ENCODE measurements at places on chromosomes 5 and 9.
A peak's percentile ranks its signal among the peaks of the same experiment; 100 is the strongest.

- H3K27me3 ChIP-seq = no peaks in the 10 kb centered on the region
- H3K36me3 ChIP-seq = no peaks in the 10 kb centered on the region
- no peaks in the 10 kb centered on the region for H3K4me1 ChIP-seq
- no peak for DNase-seq
- no peak overlapping the region for H3K4me3 ChIP-seq
Measured at GRCh38 chr9:108800632-108801099, 55.1 kb downstream of the ACTL7B start.

DNA sequence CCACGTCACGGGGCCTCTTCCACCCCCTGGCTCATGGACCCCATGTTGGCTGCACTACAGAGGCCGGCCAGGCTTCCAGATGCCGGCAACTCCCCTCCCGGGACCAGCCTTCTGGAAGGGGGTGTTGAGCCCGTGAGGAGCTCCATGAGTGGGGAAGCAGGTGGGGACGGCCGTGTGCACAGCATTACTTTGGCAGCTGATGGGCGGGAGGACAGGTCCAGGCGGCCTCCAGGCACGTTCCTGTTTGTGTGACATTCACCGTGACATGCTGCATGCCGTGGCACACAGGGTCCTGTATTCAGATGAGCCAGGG lies 29.1 kb upstream of the ABO start:
- H3K4me3 ChIP-seq = no peak overlapping the region
- H3K27ac ChIP-seq = no peak overlapping the region
- DNase-seq = no peak
- no peaks in the 10 kb centered on the region for H3K27me3 ChIP-seq
- H3K36me3 ChIP-seq = no peaks in the 10 kb centered on the region

DNA sequence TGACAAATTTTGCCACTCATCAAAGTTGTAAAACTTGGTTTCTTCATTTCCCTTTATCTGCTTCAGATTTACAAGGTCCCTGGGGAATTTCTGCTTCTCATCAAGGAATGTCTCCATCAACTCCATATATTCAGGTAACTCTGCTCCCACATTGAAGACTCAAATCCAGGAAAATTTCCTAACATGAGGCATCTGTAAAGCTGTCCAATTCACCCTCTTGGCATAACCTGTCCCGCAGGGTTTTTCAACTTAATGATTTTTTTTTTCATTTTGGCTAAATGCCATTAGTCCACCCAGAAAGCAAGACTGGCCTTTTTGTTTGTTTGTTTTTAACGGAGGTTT lies 50.2 kb upstream of the SLC30A5 start:
- H3K36me3 ChIP-seq = no peaks in the 10 kb centered on the region
- no peak overlapping the region for H3K4me3 ChIP-seq
- H3K27ac ChIP-seq = no peak overlapping the region
- H3K27me3 ChIP-seq = no peaks in the 10 kb centered on the region
- DNase-seq = no peak

GRCh38 chr9:2727374-2727773 lies 10.1 kb downstream of the KCNV2 start:
- no peaks in the 10 kb centered on the region for H3K4me1 ChIP-seq
- no peak overlapping the region for H3K4me3 ChIP-seq
- no peak overlapping the region for H3K27ac ChIP-seq
- no peak for DNase-seq

DNA sequence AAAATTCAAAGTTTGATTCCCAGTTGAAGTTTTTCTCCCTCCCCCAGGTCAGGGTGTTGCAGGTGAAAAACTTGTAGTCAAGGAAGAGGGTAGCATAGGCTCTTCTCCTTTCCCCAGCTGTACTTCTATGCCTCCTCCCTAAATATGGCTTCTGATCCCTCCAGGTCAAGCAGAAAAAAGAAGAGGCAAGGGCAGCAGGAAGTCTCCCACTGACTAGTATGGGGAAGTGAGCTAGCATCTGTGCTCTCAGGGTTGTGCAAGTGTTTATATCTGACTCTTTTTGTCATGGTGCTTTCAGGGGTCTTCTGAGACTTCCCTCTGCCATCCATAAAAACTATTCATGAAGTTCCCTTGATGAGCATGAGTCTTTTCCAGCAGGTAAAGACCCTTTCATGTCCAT lies 76.0 kb downstream of the ATPSCKMT start:
- no peaks in the 10 kb centered on the region for H3K27me3 ChIP-seq
- no peak for DNase-seq
- no peaks in the 10 kb centered on the region for H3K36me3 ChIP-seq
- H3K4me3 ChIP-seq = no peak overlapping the region
- no peaks in the 10 kb centered on the region for H3K4me1 ChIP-seq
- H3K27ac ChIP-seq = no peak overlapping the region

DNA sequence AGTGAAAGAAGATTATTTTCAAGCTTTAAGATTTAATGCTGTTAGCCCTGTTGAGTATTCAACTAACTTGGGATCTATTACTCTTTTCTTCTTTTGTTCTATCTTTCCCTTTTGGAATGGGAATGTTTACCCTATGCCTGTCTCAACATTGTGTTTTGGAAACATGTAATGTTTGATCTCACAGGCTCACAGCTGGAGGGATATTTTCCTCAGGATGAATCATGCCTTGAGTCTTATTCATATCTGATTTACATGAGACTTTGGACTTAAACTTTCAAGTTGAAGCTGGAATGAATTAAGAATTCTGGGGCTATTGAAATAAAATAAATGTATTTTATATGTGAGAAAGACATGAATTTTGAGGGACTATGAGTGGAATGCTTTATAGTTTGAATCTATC lies 607.8 kb upstream of the PTGER4 start:
- no peak overlapping the region for H3K4me3 ChIP-seq
- no peaks in the 10 kb centered on the region for H3K27me3 ChIP-seq
- no peaks in the 10 kb centered on the region for H3K36me3 ChIP-seq
- DNase-seq = no peak
- H3K27ac ChIP-seq = no peak overlapping the region

DNA sequence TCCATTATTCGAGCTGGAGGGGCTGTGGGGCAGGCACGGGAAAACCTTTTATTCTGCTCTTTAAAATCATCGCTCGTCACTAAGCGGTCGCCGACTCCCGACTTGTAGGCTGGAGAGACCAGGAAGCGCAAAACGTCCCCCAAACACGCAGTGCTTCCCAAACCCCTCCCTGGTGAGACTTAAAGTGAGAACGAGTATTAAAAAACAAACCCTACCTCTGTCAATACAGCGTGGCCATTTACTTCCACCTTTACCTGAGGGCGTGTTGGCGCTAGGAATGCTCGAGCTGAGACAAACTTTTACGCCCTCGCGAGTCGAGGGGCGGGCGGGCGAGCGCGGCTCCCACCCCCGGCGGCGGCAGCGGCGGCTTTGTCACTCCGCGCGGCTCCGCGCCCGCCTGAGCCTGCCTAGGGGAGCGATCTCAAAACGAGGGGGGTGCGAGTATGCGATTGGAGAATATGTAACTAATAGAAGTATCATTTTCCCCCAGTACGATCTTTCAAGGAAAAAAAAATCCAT lies at the start of gene NR2F1-AS1:
Gene NR2F1-AS1, minus strand, starts transcription at position 293 of the 519 bp plus-strand sequence.
- H3K36me3 ChIP-seq = no peaks in the 10 kb centered on the region
- H3K4me1 ChIP-seq = peaks cover 52% of the 10 kb centered on the region
- H3K27me3 ChIP-seq = peaks cover 64% of the 10 kb centered on the region
- peak within 1 kb of the TSS; percentile 39 for H3K4me3 ChIP-seq
- no peak for DNase-seq

DNA sequence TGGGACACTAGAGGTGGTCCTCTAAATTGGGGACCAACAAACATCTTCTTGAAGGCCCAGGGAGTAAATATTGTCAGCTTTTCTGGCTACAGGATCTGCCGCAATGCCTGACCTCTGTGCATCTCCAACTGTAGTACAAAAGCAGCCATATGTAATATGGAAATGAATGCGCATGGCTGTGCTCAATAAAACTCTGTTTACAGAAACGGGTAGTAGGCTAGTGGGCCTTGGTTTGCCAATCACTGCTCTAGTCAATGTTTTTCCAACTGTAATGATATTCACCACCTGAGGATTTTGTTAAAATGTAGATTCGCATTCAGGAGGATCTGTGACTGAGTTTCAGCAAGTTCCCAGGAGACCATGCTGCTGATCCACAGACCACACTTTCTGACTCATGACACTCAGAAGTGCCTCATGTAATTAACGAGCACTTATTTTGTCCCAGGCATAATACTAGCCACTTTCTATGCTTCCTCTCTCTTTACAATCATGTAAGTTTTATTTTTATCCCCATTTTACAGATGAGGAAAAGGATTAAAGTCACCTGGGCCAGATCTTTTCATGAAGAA lies 96.9 kb downstream of the MED27 start:
- H3K27ac ChIP-seq = no peak overlapping the region
- no peak overlapping the region for H3K4me3 ChIP-seq
- no peak for DNase-seq
- H3K27me3 ChIP-seq = no peaks in the 10 kb centered on the region

DNA sequence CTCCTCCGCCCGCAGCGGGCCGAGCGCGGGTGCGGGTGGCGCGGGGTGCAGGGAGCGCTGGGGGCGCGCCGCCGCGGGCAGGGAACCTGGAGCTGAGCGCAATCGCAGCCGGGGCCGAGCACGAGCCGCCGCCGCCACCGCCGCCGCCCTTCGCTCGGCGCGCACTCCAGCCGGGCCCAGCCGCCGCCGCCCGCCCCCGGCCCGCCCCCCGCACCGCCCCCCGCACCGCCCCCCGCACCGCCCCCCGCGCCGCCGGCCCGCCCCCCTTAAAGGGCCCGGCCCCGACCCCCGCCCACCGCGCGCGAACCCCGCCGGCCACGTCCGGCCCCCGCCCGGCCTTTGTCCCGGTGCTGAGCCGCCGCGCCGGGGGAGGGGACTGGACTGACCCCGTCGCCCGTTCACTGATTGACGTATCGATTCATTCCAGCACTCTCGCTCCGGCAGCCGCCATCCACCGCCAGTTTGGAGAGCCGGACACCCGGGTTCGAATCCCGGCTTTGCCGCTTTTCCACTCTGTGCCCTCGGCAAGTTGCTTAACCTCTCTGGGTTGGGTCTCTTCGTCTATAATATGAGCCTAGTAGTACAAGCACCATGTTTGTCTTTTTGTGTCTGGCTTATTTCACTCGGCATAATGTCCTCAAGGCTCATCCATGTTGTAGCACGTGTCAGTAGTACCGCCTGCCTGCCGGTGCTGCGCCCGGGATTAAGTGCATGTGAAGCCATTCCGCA lies at the start of gene SH3PXD2B:
Gene SH3PXD2B, minus strand, starts transcription at position 168 of the 729 bp plus-strand sequence. CDS start 173 bp downstream, outside the sequence.
- peak within 1 kb of the TSS; percentile 28 for H3K4me3 ChIP-seq
- H3K4me1 ChIP-seq = peaks cover 11% of the 10 kb centered on the region
- no peak within 1 kb of the TSS for H3K27ac ChIP-seq
- DNase-seq = peak; percentile 33

DNA sequence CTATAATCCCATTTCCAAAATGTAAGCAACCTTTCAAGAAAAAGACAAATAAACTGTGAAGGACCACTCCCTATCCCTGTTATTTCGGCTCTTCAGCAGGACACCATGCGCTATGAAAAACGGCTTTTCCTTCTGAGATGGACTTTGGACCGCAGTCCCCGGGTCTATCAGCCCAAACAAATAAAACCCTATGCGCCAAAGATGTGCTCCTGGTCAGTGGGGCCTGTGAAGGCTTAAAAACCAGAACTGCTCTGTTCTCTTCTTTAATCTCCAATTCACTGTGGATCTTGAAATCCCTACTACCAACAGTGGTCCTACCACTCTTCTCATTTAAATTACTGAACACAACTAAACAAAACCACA lies 33.3 kb downstream of the RAPGEF1 start:
- no peaks in the 10 kb centered on the region for H3K27me3 ChIP-seq
- DNase-seq = no peak
- H3K4me1 ChIP-seq = peaks cover 99% of the 10 kb centered on the region
- no peak overlapping the region for H3K4me3 ChIP-seq
- no peaks in the 10 kb centered on the region for H3K36me3 ChIP-seq

GRCh38 chr5:111744455-111744854 lies 12.5 kb downstream of the NREP start:
- no peaks in the 10 kb centered on the region for H3K27me3 ChIP-seq
- H3K27ac ChIP-seq = no peak overlapping the region
- H3K4me3 ChIP-seq = no peak overlapping the region

DNA sequence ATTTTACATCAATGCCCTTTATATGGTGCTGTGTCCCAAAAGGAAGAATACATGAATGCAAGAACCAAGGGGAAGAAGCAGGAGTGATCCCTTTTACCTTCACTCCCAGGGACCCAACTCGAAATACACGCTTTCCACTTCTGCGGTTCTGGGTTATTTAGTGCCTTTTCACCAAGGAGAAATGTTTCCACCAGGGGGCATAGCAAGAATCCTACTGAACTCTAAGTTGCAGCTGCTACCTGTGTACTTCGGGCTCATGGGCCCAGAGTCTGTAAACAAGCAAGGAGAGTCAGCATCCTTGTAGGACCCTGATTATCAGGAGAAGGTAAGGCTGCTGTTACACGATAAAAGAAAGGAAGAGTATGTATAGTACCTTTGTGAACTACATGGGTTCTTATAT lies 45.7 kb downstream of the DPYSL3 start:
- H3K27ac ChIP-seq = no peak overlapping the region
- H3K36me3 ChIP-seq = no peaks in the 10 kb centered on the region
- H3K4me3 ChIP-seq = no peak overlapping the region

DNA sequence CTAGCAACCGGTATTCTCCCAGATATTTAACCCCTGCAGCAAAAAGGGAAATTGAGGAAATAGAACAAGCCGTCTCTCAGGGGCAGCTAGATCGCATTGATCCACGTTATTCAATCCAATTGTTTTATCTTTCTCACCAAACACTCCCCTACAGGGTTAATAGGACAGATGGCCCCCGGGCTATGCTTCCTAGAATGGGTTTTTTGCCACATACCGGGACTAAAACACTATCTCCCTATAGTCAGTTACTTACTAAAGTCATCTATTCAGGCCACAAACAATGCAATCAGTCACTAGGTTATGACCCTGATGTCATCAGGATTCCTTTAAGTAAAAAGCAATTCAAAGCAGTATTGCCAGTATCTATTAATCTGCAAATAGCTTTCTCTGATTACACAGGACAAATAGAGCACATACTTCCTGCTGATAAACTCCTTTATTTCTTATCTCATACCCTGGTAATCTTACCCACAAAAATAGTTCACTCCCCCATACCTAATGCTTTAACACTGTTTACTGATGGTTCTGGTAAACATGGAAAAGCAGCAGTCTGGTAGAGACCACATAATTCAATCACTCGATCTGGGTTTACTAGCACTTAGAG lies 159.0 kb downstream of the CPLANE1 start:
- no peak overlapping the region for H3K4me3 ChIP-seq
- no peaks in the 10 kb centered on the region for H3K27me3 ChIP-seq
- no peak overlapping the region for H3K27ac ChIP-seq
- H3K36me3 ChIP-seq = no peaks in the 10 kb centered on the region
- no peak for DNase-seq

GRCh38 chr9:37676411-37676830 lies 25.7 kb downstream of the FRMPD1 start:
- DNase-seq = no peak
- H3K4me1 ChIP-seq = no peaks in the 10 kb centered on the region
- H3K4me3 ChIP-seq = no peak overlapping the region
- H3K27me3 ChIP-seq = no peaks in the 10 kb centered on the region
- H3K36me3 ChIP-seq = no peaks in the 10 kb centered on the region
- no peak overlapping the region for H3K27ac ChIP-seq

GRCh38 chr9:91951944-91952520 lies 2.0 kb upstream of the ROR2 start:
- no peaks in the 10 kb centered on the region for H3K36me3 ChIP-seq
- peaks cover 7% of the 10 kb centered on the region for H3K4me1 ChIP-seq
- no peak for DNase-seq
- H3K4me3 ChIP-seq = no peak overlapping the region

Data from CD4-positive, alpha-beta memory T cell (primary cell).